ENCODE measurements at places on chromosomes 12 and 14. TPM values are rescaled to one million over a fixed set of nuclear protein-coding genes. Genes with fewer than 3 reads are reported as not detected.

DNA sequence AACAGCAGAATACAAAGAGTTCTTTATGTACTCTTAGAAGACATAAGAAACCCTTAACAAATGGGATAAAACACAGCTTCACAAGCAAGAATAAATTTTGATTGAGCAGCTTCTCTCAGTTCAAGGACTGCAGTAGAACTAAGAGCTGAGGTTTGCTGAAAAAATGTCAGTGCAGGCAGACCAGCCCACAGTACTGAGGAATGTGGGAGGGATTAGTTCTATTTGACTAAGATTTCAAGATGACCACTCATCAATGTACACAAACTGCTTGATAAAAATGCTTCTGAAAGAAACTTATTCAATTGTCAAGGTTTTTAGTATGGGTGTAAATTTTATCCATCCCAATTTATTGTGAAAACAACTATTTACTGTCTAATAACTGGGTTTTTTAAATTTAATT lies 138.4 kb downstream of the SEC23A start:
- H3K27ac ChIP-seq: no peak overlapping the region
- H3K4me3 ChIP-seq: no peak overlapping the region
- H3K27me3 ChIP-seq: no peaks in the 10 kb centered on the region
- H3K4me1 ChIP-seq: no peaks in the 10 kb centered on the region
- H3K36me3 ChIP-seq: no peaks in the 10 kb centered on the region
- no peak for DNase-seq

DNA sequence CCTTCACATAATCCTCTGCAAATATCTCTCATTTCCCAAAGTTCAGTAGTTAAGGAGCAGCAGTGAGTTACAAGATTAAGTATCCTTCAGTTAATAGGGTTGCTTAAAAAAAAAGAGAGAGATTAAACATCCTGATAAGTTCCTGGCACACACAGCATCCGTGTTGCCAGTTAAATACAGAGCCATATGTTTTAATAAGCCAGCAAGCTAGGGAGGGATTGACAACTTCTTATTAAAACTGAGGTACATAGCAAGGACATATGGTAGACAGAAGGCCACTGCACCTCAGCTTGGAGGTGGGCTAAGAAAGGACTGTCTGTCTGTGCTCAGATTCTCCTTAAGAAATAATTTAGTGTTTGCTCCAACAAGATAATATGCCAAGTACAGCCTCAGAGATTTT lies 9.6 kb upstream of the TMEM30B start:
- peaks cover under 1% of the 10 kb centered on the region for H3K4me1 ChIP-seq
- DNase-seq: no peak

GRCh38 chr12:130281153-130281799 lies 56.4 kb upstream of the PIWIL1 start:
- peak; percentile 22 for DNase-seq
- H3K4me1 ChIP-seq: peaks cover 7% of the 10 kb centered on the region
- H3K27ac ChIP-seq: no peak overlapping the region

GRCh38 chr14:42719391-42719790 lies 1112.7 kb downstream of the LRFN5 start:
- DNase-seq: no peak
- H3K4me3 ChIP-seq: no peak overlapping the region
- H3K27me3 ChIP-seq: no peaks in the 10 kb centered on the region
- H3K27ac ChIP-seq: no peak overlapping the region
- no peaks in the 10 kb centered on the region for H3K36me3 ChIP-seq

DNA sequence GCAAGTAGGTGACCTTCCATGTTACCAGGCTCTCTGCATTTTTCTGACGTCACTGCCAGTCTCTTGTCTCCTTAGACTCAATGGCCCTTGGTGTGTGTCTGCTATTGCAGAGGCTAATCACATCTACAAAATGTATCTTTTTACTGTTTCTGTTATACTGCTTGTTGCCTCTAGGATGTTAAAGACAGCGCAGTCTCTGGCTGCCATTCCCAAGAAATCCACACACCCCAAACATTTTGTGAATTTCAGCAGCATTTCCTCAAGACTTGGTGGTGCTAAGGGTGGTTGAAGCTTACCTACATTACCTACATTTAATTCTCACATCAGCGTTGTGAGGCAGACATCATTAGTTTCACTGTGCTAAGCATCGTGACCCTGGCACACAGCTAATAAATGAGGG lies 87.2 kb downstream of the C12orf75 start:
- no peak for DNase-seq
- no peak overlapping the region for H3K4me3 ChIP-seq
- H3K36me3 ChIP-seq: no peaks in the 10 kb centered on the region
- H3K27me3 ChIP-seq: peaks cover 5% of the 10 kb centered on the region
- no peak overlapping the region for H3K27ac ChIP-seq

- DNase-seq: no peak
- no peak overlapping the region for H3K4me3 ChIP-seq
- no peaks in the 10 kb centered on the region for H3K27me3 ChIP-seq
- H3K36me3 ChIP-seq: peaks cover 3% of the 10 kb centered on the region
- peaks cover 17% of the 10 kb centered on the region for H3K4me1 ChIP-seq
Measured at GRCh38 chr12:122740351-122740750, 9.7 kb upstream of the HCAR1 start.

DNA sequence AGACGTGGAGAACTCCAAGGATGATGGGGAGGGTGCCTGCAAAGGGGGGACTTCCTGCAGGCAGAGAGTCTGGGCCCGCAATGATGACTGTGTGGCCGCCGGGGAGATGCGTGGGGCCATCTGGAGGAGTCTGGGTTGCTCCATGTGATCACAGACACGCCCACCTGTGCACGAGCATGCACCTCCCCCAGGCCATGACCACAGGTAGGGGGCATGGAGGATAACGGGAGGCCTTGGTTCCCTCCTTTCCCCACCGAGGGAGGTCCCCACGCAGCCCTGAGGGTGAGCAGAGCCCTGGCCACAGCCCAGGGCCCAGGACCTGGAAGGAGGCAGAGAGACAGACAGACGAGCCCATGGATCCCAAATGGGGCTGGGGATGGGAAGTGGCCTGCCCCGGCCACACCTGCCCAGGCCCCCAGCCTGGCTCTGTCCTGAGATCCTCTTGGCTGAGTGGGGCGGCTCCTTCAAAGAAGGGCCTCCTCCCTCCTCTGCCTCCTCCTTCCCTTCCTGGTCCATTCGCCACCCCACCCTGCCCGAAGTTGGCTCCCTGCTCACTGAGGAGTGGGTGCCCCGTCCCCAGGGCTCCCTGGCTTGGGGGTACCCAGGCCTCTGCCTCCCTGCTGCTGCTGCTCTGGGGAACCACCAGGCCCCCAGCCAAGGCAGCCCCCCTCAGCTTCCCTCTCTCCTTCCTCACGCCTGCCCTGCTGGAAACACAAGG lies 138.2 kb downstream of the CALM1 start:
- no peak overlapping the region for H3K27ac ChIP-seq
- DNase-seq: no peak
- H3K36me3 ChIP-seq: no peaks in the 10 kb centered on the region

DNA sequence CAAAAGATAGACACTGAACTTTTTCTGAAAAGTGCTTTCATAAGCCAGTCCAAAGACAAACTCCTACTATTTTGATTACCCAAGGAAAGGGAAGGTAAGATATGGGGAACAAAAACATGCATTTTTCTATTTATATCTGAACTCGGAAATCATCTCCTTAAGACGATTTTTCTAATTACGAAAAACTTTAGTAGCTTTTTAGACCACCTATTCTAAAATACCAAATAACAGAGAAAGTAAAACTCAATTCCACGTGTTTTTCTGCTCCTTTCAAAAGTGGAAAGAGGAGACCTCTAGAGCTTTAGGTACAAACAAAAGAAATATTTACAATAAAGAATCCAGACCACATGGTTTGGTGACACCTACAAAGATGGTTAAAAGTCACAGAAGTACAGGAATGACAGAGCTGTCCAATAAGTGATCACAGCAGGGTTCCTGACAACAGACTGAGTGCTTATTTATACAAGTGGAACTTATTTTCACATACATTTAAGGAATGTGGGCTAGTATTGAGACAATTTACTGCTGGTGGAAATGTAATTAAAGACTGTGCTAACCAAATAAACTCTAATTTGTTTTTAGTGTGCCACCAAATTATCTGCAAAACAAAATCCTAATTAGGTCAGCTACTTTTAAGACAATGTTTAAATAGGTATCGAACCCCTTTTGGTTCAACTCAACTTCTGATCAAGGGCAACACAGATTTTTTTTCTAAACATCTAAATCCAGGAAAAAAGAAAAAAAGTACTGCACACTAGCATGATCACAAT lies 2.4 kb downstream of the LRIG3 start:
- no peaks in the 10 kb centered on the region for H3K36me3 ChIP-seq
- H3K27ac ChIP-seq: no peak overlapping the region
- peaks cover 4% of the 10 kb centered on the region for H3K4me1 ChIP-seq
- no peak overlapping the region for H3K4me3 ChIP-seq

DNA sequence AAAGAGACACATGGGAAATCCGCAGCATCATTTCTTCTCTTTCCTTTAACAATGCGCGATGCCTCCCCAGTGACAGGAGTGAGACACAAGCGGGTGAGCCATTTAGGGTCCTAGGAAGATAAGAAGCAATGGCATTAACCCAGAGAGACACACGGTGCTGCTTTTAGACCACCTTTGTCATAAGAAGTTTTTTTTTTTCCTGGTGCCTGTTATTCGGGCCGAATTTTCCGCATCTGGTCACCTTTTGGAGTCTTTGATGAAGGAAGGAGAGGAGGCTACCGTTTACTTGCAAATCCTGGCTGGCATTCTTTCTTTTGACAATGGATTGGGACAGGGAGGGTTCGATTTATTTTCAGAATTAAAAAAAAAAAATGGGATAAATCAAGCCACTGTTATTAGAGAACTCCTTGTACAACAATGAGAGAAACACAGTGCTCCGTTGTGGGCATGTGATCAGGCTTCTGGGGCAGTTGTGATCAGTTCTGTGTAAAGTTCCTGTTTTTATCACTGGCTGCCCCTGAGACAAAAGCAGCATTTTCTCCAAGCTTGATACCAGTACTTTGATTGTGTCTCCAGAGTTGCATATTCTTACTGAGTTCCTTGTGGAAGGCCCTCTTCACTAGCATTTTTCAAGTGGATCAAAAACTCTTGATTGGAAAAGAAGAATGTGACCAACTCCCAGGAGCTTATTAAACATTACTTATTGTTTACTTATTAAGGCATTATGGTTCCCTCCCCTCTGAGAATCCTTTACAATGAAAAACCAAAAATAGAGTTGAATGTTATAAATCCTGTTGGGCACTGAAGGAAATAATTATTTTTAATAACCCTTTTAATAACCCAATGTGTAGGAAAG lies 1.1 kb downstream of the DIP2B start:
- peak overlapping the region; percentile 93 for H3K27ac ChIP-seq
- H3K4me3 ChIP-seq: peak overlapping the region; percentile 96
- peaks cover 10% of the 10 kb centered on the region for H3K36me3 ChIP-seq
- peaks cover 47% of the 10 kb centered on the region for H3K4me1 ChIP-seq

DNA sequence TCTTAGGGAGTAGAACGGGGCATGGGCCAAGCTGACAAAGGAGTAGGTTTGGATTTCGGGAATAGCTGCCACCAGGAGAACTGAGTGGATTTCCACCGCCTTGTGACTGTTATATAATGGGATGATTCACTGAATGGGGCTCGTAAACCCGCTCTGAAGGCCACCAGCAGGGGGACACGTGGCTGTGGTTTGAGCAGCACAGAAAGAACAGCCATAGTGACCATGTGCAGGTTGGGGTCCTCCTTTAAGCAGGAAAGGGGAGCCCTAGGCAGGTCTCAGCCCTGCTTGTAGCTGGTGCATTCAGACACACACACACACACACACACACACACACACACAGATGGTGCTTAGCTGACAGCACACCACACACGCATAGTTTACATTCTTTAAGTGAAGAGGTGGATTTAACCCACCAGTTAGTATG lies 8.6 kb upstream of the ASB2 start:
- no peak overlapping the region for H3K27ac ChIP-seq
- H3K4me3 ChIP-seq: no peak overlapping the region
- H3K4me1 ChIP-seq: peaks cover 18% of the 10 kb centered on the region
- H3K36me3 ChIP-seq: peaks cover 2% of the 10 kb centered on the region
- H3K27me3 ChIP-seq: no peaks in the 10 kb centered on the region
- DNase-seq: no peak

DNA sequence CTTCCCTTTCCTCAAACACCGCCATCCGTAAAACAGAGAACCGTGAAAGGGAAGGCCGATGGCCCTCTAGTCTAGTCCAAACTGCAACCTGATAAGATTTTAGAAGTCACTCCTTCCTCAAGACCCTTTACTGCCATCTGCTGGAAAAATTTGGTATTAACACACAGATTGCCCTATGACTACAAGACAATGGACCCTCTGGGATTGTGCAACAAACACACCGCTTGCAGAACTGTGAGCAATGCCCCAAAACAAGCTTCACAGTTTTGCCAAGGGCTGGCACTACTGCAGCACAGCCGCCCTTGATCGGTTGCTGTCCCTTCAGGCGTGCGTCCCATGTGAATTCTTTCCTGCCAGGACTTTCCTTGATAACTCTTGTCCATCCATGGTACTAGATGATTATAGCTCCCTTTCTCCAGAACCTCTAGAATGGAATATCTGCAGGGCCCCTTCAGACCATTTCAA lies 23.1 kb downstream of the LLPH start:
- H3K4me1 ChIP-seq: peaks cover 8% of the 10 kb centered on the region
- no peaks in the 10 kb centered on the region for H3K36me3 ChIP-seq
- H3K27ac ChIP-seq: no peak overlapping the region
- peaks cover 21% of the 10 kb centered on the region for H3K27me3 ChIP-seq
- DNase-seq: peak; percentile 36

DNA sequence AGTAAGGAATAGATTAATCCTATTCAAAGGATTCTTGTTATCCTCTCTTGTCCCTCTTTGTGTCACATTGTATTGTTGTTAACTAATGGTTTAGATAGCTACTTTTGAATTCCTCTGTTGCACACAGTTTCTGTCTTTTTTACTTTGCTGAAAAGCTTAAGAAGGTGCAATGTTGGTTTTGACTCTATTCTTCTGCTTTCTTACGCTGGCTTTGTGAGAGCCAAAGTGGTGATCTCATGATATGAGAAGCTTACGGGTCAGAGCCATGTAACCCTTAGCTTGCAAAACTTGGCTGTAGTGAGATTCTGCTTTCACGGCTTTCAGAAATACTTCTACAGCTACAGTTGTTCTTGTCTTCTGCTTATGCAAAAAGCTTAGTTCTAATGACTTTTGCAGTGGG lies 239.7 kb downstream of the TRHDE start:
- no peaks in the 10 kb centered on the region for H3K36me3 ChIP-seq
- H3K27ac ChIP-seq: no peak overlapping the region
- H3K4me1 ChIP-seq: no peaks in the 10 kb centered on the region

DNA sequence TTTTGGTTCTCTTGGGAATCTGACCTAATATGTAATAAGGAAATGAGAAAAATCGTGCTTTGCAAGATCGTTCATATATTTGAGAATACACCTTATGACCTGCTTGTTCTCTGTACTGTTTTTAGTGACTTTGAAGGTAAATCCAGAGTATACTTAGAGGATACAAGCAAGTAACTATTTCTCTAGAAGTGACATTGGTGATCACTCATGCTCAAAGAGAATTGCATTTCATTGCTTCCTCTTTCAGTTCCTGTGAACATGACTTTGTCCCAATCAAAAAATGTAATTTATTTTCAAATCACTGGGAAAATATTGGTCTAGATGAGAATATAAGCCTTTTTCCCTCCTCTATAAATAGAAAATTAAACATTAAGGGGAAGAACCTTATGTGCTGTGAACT lies 2.7 kb downstream of the KTN1 start:
- H3K27me3 ChIP-seq: no peaks in the 10 kb centered on the region
- peaks cover 3% of the 10 kb centered on the region for H3K36me3 ChIP-seq
- no peak overlapping the region for H3K27ac ChIP-seq

GRCh38 chr12:102417055-102417454 lies 63.3 kb downstream of the IGF1 start:
- peaks cover 4% of the 10 kb centered on the region for H3K27me3 ChIP-seq
- H3K36me3 ChIP-seq: no peaks in the 10 kb centered on the region
- H3K27ac ChIP-seq: no peak overlapping the region
- H3K4me3 ChIP-seq: no peak overlapping the region
- no peak for DNase-seq

Gene ADAMTS20
- not detected for total RNA-seq

Gene SLC10A1
- not detected for total RNA-seq

Gene HOXC10
- not detected for total RNA-seq

Measured in activated T-helper 2 cell treated with anti-CD3 and anti-CD28 coated beads, Interferon-gamma antibody, Interleukin-2, Interleukin-4, amounts not matched to agents 10 μg/mL and 5 μg/mL and 100 μg/mL, durations not matched to agents 14 hours and 24 hours and 36 hours (primary cell).